ENCODE measurements at places on chromosomes 5 and 9. TPM values are rescaled to one million over a fixed set of nuclear protein-coding genes. Genes with fewer than 3 reads are reported as not detected.

Gene PIP5K1B
- 0.73 TPM for total RNA-seq

Gene DDX46
- 71.4 TPM for total RNA-seq

Gene ADAMTS12
- total RNA-seq = not detected

Gene OR1J2
- not detected for total RNA-seq

Gene FCN2
- total RNA-seq = not detected

Gene BTNL8
- not detected for total RNA-seq

Gene TMC1
- not detected for total RNA-seq

Gene CER1
- not detected for total RNA-seq

Gene IL31RA
- 2.3 TPM for total RNA-seq

Gene OR13C4
- not detected for total RNA-seq

Gene GLT6D1
- not detected for total RNA-seq

Gene SIMC1
- 39.6 TPM for total RNA-seq

Gene BSPRY
- 2.5 TPM for total RNA-seq

Gene ZBTB34
- total RNA-seq = 7.6 TPM

Gene TRIM41
- total RNA-seq = 50.6 TPM

Gene GM2A
- total RNA-seq = 15.9 TPM

Gene IL17B
- total RNA-seq = not detected

Gene WNK2
- total RNA-seq = not detected

Gene JAK2
- 34.6 TPM for total RNA-seq

Gene PCDHB7
- not detected for total RNA-seq

Gene TEX48
- total RNA-seq = not detected

Gene FOXD1
- 2.0 TPM for total RNA-seq

Gene PAX5
- 0.29 TPM for total RNA-seq

Gene NR4A3
- total RNA-seq = 1.3 TPM

Gene PTGS1
- total RNA-seq = 0.89 TPM

Gene RXRA
- 3.8 TPM for total RNA-seq

Gene ZNF462
- total RNA-seq = not detected

Gene DEPDC1B
- 30.0 TPM for total RNA-seq

Gene CCDC183
- total RNA-seq = 0.38 TPM

Gene LCN1
- total RNA-seq = not detected

Gene SPATA31E1
- total RNA-seq = not detected

Gene ALDH7A1
- 1.2 TPM for total RNA-seq

Gene C9
- total RNA-seq = not detected

Gene PRUNE2
- 0.57 TPM for total RNA-seq

Gene TSSK1B
- not detected for total RNA-seq

Gene HK3
- 0.36 TPM for total RNA-seq

Gene NIPBL
- total RNA-seq = 71.2 TPM

Gene FOXD4
- total RNA-seq = 0.22 TPM

Gene ACOT12
- not detected for total RNA-seq

Gene NTRK2
- total RNA-seq = 2.4 TPM

Gene NOXA1
- total RNA-seq = 0.33 TPM

Gene ACTBL2
- not detected for total RNA-seq

Gene S100Z
- total RNA-seq = not detected

Gene CYLC2
- not detected for total RNA-seq

Gene IL13
- total RNA-seq = 19.6 TPM

Gene SLC28A3
- 0.07 TPM for total RNA-seq

Gene DOCK8
- 174 TPM for total RNA-seq

Gene PCDHGB5
- total RNA-seq = 1.7 TPM

Gene PCDHB9
- total RNA-seq = 0.17 TPM

Gene TXNDC8
- total RNA-seq = not detected

Gene RETREG1
- total RNA-seq = 0.50 TPM
